ENCODE measurements at places on chromosomes 2 and 18.

- DNase-seq: no peak
These were observed 34.0 kb downstream of the ACTR2 start for GRCh38 chr2:65261676-65262075.

GRCh38 chr18:55226044-55226443 is 266.8 kb upstream of the CCDC68 start:
- DNase-seq: no peak

DNA sequence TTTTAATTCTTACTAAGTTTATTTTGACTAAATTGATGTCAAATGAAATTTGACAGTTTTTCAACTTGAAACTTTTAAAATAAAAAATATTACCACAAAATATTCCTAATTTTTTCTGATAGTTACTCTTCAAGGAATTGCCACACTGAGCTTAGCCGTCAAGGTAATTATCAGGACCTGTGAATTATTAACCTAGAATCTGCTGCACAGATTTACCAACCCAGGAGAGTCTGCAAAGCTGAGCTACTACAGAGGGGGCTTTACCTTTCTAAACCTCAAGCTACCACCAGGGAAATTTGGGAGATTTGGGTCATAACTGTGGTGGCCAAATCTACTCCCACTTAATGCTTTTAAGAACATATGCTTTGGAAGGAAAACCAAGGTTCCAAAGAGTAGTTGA is 324.6 kb downstream of the CCDC178 start:
- DNase-seq: no peak

GRCh38 chr2:24785671-24786321 is 7.4 kb downstream of the PTRHD1 start:
- no peak for DNase-seq

DNA sequence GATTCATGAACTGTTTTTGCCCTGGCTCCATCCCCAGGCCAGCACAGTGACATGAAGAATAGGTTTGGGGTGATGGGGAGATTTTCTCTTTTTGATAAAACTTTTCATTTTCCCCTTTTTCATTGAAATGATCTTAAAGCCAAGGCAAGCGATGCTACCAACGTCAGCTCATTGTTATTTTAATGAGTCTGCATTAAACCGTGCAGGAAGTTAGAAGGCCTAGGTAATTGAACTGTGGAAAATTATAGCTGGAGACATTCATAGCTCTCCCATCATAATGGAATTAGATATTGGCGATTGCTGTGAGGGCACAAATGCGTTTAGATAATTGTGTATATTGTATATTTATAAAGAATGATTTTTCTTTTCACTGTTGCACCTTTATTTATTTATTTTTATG is 33.2 kb downstream of the SMARCAL1 start:
- no peak for DNase-seq

DNA sequence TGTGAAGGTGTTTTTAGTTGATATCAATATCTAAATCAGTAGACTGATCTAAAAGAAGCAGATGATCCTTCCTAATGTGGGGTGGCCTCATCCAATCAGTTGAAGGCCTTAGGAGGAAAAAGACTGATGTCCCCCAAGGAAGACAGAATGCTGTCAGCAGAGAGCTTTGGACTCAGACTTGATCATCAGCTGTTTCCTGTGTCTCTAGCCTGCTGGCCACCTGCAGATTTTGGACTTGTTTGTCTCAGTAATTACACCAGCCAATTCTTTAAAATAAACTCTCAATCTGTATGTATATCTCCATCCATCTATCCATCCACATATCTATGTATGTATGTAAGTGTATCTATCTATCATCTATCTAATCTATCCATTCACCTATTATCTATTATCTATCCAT is 301.3 kb downstream of the LPIN1 start:
- DNase-seq: no peak

DNA sequence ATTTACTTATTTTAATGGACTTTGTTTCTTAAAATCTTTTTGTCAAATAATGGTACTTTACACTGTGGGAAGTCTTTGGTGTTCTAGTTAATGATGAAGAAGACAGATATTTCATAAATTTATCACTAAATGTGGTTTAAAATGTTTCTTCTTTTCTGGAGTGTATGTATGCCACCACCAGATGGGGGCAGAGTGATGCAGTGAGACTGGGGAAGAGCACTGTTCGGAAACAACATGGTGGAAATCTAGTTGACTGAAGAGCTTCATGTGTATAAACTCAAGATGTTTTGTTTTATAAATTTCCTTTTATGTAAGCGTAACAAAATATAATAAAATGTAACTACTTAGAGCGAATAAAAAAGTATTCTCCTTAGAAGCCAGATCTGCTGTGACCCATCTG is 195.1 kb downstream of the KCNE4 start:
- DNase-seq: peak; percentile 15

DNA sequence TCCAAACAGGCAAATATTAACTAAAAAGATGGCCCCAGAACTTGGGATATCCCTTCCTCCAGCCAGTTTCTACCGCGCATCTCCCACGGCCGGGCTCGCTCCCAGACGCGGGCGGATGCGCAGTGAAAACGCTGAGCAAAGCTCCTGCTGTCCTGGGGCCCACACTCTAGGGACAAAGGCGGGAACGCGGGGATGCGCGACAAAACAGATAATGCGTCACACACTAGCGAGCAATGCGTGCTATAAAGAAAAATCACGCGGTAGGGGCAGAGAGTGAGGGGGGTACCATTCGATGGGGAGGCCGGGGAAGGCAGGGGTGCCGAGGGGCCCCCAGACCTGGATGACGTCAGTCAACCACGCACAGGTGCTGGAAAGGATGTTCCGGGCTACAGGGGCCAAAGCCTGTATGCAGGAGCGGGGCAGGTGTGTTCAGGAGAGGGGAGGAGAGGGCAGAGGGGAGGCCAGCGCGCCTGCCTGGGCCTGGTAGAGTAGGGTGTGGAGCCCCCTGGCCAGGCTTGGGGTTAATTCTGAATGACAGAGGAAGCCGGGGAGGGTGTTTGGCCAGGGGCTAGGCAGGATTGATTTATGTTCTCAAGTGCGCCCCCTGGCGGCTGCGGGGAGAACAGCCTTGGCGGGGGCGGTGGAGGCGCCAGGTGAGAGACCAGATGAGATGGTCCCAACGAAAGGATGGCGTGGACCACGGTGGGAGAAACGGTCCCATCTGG is 14.9 kb upstream of the ITM2C start:
- DNase-seq: peak; percentile 70

GRCh38 chr18:72119082-72119481 is 425.1 kb downstream of the CBLN2 start:
- DNase-seq: no peak

GRCh38 chr2:157395811-157396210 is 48.1 kb downstream of the CYTIP start:
- no peak for DNase-seq

- DNase-seq: no peak
These were observed 66.8 kb downstream of the KYNU start for GRCh38 chr2:142944264-142944663.

DNA sequence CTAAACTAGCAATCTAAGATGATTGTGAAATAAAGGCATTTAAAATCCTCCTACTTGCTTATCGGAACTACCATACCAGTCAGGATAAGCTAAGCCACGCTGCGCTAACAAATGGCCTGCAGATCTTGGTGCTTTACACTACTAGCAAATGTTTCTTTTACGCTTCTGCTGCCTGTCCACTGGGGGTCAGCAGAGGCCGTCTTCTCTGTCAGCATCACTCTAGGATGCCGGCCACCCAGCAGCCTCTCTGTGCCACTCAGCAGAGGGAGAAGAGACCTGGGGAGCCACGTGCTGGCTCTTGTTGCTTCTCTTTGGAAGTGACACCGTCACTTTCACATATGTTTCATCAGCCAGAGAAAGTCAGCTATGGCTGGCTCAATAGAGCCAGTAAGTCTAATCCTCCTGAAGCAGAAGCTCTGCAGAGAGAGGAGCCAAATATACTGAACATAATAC is 36.6 kb downstream of the COPS8 start:
- peak; percentile 38 for DNase-seq

DNA sequence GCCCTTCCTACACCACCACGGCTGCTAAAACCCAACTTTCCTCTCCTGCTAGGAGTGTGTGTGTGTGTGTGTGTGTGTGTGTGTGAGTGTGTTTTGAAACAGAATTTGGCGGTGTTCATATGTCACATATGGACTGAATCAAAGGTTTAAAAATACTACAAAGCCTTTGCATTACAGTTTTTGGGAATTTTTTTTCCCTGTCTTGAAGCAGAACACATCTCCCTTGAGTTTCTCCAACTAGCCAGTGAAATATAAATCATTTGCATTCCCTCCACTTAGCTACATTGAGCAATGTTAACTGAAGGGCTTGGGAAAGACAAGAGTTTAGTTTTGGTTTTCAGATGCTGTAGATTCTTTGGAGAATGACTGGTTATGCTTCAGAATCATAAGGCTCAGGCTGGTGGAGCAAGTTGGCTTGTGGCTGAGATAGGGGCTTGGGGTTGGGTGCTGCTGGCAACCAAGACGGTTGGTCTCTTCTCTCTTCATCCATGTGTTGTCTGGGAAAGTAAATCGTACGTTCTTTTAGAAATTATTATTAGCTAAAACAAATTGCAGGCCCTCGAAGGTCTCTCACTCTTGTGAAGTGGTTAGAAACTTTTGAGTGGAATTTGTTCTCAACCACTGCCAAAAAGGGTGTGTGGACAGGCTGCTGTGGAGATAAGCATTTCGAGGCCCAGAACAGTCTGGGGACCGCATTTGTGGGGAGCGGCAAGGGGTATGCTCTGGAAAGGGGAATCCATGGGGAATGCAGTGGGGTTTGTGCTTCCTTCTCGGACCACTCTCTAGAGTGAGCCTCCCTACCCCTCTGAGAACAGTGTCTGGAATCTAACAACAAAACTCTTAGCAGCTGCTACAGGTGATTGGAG is 1.4 kb downstream of the NRP2 start:
- DNase-seq: no peak

DNA sequence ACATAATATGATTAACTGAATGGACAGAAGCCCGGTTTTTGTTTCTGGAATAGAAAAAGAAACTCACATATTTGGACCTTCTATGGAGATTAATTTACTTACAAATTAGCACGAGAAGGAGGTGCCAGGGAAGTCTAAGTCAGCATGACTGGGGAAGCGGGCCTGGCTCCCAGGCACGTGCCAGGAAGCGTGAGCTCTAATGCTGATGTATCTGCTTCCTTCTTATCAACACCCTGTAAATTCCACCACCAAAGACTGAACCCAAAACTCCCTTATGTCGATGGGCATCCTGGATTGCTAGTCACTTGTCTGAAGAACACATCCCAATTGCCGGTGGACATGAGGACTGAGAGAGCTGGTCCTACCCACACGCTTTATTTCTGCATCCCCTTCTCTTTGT is 134.5 kb downstream of the GALNT14 start:
- DNase-seq: no peak

GRCh38 chr2:177916342-177916741 is 156.2 kb downstream of the PDE11A start:
- DNase-seq: no peak

GRCh38 chr2:31534636-31535035 is 46.1 kb downstream of the SRD5A2 start:
- no peak for DNase-seq

DNA sequence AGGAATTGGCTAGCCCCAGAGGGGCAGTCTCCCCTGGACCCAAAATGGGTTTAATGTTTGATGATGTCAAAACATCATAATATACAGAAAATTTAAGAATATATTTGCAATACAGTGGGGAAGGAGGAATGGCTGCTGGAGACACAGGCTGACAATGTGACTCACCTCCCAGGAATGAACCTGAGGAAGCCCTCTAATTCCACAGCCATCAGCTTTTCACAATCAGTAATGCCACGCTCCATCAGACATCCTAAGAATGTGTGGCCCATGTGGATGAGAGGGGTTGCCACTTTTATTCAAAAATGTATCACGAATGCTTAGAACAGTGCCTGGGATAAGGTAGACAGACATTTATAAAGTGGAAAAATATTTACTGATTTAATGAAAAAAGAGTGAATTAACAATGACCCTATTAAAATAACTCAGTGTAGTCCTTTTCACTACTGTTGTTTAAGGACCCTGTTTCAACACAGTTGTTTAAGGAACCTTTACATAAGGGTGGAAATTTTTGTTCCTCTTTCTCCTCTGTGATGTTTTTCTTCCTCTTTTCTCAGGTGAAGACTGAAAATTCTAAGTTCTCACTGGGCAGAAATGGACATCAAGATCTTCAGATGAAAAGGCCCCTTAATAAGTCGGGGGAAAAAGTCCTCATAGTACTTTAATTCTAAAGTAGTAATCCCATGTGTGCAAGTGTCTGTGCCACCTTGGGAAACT is 17.5 kb upstream of the TMEM163 start:
- DNase-seq: no peak

DNA sequence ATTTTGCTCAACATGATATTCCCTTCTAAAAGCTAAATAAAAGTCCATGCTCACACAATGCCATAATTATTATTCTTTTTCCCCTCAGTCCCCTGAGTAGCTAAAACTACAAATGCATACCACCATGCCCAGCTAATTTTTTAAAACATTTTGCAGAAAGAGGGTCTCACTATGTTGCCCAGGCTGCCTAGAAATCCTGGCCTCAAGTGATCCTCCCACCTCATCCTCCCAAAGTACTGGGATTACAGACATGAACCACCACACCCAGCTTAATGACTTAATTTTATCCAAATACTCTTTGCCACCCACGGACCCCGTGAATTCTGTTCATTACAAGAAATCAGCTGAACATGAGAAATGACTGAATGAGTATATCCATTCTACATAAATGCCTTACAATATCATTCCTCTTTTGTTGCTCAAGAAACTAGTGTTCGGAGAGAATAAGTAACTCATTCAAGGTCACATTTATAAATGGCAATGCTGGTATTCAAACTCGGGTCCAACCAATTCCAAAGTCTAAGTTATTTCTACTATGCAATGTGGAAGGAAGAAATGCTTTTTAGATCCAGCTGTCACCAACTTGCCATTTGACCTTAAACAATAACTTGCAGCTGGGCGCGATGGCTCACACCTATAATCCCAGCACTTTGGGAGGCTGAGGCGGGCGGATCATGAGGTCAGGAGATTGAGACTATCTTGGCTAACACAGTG is 59.8 kb downstream of the NOL10 start:
- DNase-seq: no peak

DNA sequence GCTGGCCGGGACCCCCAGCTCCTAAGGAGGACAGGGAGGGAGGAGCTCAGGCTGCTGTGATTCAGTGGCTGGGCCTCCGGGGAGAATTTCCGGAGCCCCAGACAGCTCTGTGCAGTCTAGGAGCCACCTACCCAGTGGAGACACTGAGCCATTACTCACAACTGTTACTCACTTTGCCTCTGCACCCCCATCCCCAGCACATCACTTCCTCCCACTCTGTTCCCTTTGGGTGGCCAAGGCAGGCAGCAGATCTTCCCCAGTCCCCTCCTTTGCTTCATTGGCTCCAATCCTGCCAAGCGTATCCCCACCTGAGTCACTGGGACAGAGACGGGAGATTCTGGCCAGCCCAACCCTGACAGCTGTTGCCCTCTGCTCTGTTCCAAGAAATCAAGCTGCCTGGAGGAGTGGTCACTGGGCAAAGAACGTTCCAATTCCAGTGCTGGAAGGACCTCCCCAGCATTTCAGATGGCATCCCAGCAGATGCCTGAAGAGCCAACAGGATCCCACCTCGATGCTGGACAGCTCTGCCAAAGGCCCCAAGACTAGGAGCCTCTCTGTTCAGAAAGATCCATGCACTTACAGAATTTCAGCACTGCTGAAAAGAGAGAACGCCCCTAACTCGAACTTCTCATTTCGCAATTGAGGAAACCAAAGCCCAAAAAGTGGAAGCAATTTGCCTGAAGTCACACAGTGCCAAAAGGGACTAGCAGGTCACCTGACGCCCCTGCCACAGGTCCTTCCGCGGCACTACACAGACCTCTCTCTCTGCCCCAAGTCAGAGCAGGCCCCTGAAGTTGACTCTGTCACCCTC is 68.3 kb downstream of the TNS1 start:
- no peak for DNase-seq

- no peak for DNase-seq
These were observed 70.5 kb downstream of the TGIF1 start for GRCh38 chr18:3520230-3521085.

GRCh38 chr2:27959496-27959895 is 69.0 kb downstream of the BABAM2 start:
- DNase-seq: no peak

Measured in K562 (cell line).